ENCODE measurements at places on chromosomes 3 and 15.

- DNase-seq = no peak
These were observed 447.9 kb downstream of the CNTN6 start for GRCh38 chr3:1540686-1541085.

- no peak for DNase-seq
These were observed 204.4 kb upstream of the RASGRP1 start for GRCh38 chr15:38768970-38769369.

DNA sequence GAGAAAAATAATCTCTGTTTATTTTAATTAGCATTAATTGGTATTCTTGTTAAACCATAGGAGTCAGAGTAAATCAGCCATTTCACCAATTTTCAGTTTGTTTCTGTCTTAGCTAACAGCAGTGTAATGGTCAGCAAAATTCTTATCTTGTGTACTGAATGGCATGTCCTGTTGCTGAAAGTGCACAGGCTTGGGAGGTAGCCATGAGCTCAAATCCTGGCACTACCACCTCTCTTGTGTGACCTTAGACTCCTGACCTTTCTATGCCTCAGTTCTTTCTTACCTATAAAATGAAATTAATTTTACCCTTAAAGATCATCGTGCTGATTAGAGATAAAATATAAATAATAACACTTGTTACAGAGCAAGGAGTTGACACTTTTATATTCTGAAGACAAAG, 35.8 kb downstream of the MLH1 start:
- no peak for DNase-seq

DNA sequence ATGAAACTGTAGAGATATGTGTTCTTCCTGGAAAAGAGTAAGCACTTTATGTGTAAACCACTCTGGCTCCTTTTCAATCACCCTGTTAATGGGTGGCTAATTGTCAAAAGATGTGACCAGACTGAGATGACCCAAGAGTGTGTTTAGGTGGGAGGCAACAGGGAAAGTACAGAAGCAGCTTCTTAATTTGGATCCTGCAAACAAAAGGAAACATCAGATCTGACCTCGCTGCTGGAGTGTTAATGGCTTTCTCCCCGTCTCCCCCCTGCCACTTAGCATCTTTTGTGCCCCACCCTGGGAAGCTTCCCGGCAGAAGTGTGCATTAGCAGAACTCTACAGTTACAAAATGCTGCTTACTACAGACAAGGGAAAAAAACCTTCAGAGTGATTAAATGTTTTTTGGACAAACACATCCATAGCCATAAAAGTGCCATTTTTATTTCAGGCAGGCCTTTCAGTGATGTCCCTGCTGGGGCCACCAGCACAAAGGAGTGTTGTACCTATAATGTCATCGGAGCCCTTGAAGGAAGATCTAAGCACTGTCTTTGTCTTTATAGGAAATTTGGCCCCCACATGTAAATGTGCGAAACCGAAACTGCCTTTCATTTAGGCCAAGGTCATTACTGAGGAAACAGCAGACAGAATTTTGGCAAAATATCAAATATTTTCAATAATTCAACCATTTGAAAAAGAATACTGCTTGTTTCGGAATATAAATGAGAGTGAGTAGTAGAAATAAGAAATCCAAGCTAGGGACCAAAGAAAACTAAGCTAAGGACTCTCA, 311.0 kb downstream of the WDR72 start:
- DNase-seq = no peak

DNA sequence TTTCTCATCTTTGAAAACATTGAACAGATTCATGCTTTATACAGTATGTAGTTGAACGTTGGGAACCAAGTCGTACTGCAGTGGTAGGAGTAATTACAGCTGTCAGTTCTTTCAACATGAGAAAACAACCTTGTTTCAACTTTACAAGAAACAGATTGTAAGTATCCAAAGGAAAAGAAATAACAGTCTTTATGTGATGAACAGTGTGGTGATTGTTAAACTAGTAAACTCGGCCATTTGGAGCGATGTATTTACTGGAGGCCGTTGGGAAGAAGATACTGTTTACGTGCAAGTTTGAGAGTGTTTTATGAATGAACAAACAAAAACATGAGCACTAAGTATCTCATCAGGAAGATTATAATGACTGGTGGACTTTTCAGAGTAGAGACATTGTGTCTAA, 48.4 kb downstream of the EPHA3 start:
- DNase-seq = no peak

- DNase-seq = no peak
These were observed 15.7 kb downstream of the GK5 start for GRCh38 chr3:142209655-142210054.
